ENCODE measurements at places on chromosomes 1 and 21.

DNA sequence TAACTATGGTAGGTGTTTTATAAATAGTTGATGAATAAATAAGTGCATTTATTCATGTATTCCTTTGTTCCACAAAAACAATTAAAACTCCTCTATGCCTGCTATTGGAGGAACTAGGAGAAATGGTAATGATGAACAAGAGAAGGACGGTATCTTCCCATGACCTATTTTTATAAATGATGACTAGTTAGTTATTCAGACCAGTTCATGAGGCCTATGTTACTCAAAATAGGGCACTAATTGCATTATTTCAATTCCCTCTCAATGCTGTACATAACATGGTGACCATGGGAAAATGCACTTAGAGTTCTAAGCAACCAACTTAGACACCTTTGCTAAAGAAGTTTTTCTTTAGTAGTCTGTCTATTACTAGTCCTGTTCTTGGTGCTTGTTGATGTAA is 53.1 kb downstream of the XCL1 start:
- no peak for DNase-seq

- no peak for DNase-seq
These were observed 92.9 kb upstream of the TSPAN2 start for GRCh38 chr1:115182012-115182715.

DNA sequence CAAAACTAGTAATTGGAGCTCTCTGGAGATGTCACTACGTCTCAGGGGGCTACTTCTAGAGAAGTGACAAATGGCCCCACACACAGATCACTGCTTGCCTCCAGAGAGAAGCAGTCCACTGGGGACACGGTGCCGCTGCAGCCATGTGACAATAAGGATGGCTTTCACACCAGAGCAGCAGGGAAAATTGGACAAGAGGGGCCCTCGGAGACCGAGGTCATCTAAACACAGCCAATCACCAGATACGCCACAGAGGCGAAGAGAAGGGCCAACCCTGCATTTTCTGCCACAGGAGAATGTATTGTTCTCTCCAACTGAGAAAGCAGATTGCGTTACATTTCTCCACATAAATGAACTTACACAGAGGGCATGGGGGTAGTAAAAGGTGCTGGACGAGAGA is 51.2 kb upstream of the TIAM1 start:
- DNase-seq = peak; percentile 48

- DNase-seq = no peak
These were observed 789.3 kb upstream of the ADAMTS5 start for GRCh38 chr21:27756191-27756590.

DNA sequence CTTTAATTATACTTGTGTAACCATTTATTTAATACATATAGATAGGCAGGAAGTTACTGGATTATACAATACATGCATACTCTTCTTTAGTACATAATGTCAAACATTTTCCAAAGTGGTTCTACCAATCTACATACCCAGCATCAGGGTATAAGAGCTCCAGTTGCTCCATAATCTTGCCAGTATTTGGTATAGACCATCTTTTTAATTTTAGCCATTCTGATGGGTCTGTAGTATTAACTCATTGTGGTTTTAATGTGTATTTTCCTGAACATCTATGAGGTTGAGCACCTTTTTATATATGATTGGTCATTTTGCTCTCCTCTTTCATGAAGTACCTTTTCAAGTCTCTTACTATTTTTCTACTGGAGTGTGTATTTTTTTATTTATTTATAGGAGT is 32.1 kb downstream of the EBNA1BP2 start:
- DNase-seq = no peak

GRCh38 chr1:206803221-206803730 is 31.0 kb upstream of the IL10 start:
- DNase-seq = no peak

DNA sequence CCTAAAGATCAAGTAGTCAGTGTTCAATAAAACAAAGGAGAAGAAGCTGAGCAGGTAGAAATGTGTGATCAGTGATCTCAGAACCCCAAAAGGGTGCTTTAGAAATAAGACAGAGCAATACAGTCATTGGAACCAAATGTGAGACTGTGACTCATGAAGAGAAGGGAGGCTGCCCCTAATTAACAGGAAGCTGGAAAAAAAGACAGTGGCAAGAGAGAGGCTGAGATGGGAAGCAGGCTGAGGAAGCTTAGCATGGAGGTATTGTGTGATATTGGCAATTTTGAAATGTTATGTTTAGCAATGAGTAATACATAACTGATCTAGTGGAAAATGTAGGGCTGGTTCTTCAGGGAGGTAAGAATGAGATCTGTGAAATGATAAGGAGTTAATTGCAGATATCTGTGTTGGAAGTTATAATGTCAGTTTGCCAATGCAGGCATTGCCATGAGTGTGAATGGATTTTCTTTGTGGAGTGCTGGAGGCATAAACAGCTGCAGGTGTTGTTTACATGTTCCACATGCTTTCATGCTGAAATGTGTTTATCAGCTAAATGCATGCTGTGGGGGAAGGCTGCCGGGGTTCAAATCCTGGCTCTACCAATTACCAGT is 90.6 kb upstream of the CACNA1E start:
- DNase-seq = no peak
